ENCODE measurements at places on chromosomes 16 and 17.

GRCh38 chr17:35286120-35286781, 43.4 kb downstream of the SLFN5 start:
- DNase-seq: no peak

DNA sequence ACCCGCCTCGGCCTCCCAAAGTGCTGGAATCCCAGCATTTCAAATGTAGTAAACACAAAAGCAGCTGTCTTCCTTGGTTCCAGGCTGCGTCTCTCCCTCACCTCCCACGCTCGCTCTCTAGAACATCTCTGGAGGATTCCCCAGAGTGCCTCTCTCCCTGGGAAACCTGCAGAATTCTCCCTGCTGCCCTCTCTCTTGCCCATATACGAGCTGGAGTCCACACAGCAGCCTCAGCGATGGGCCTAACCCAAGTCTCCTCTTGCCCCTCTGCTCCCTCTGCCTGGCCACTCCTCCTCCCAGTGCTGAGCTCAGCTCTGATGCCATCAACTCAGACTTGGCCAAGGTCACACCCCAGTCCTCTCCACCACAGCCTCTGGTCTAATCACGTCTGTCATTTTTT, 10.6 kb downstream of the GPRC5B start:
- DNase-seq: no peak

DNA sequence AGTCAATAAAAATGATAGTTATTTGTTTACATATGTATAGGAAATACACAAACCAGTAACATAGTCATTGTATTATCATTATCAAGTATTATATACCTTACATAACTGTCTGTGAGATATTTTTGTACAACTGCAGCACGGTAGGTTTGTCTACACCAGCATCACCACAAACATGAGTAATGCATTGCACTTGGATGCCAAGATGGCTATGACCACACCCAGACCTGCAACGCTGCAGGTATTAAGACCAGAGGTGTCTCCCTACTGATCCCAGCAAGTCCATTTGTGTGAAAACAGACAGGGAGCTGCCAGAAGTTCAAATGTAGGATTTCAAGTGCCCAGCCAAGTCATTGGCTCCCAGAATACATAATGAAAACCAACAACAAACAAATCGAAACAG, 34.2 kb upstream of the NOS2 start:
- DNase-seq: no peak

DNA sequence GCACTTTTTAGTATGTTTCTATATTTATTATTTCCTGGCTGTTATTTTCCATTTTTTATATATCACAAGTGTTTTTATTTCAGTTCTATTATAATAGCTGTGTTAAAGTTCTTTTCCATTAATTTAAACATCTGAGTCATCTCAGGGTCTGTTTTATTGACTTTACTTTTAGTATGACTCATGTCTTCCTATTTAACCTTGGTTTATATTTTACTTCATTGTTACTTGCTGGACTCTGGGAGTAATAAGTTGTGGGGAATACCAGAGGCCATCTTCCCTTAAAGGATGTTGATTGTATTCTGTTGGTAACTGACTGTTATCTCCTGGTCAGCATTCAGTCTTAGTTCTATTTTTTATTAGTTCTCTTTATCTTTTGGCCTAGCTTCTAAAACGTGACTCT, 1508.2 kb downstream of the CDH11 start:
- DNase-seq: no peak

- DNase-seq: no peak
Measured at GRCh38 chr17:67555855-67556254, 161.9 kb upstream of the NOL11 start.

- no peak for DNase-seq
Measured at GRCh38 chr17:82963104-82963950, 116.1 kb upstream of the METRNL start.

GRCh38 chr17:48429156-48429555, 858 bp downstream of the SKAP1 start:
- no peak for DNase-seq

GRCh38 chr16:56424791-56425438, 430 bp downstream of the AMFR start:
- DNase-seq: peak; percentile 7

DNA sequence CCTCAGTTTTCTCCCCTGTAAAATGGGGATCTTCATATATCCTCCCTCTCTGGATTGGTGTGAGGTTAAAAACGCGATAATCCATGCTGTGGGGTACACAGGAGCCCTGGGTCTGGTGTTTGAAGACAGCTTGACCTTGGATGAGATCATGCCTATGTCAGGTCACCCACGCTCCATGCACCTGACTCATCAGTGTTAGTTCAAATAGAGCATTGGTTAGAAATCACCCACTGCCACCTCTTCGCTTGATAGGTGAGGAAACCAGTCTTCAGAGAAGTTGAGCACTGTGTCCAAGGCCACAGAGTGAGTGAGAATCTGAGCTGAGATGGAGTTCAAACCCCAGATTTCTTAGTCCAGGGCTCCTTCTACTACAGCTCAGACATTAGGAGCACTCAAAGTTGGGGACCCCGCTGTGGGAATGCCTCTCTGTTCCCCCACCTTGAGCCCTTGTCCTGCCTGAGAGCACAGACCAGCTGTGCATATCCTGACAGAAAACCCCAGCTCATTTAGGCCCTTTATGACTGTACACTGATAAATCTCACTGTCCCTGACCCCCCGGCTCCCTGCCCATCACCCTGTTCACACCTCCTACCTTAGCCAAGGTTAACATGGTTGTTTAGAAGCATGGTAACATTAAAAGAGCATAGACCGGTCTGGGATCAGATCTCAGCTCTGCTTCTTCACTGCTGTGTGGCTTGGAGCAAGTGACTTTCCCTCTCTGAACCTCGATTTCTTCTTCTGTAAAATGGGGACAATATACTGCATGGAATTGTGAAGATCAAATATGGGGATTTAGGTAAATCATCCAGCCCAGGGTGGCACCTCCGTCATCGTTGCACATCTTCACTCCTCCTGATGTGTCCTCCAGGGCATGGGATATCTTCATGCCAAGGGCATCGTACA, 22.4 kb upstream of the LGALS9 start:
- no peak for DNase-seq

- no peak for DNase-seq
Measured at GRCh38 chr16:50741225-50741780, 583 bp upstream of the CYLD start.

DNA sequence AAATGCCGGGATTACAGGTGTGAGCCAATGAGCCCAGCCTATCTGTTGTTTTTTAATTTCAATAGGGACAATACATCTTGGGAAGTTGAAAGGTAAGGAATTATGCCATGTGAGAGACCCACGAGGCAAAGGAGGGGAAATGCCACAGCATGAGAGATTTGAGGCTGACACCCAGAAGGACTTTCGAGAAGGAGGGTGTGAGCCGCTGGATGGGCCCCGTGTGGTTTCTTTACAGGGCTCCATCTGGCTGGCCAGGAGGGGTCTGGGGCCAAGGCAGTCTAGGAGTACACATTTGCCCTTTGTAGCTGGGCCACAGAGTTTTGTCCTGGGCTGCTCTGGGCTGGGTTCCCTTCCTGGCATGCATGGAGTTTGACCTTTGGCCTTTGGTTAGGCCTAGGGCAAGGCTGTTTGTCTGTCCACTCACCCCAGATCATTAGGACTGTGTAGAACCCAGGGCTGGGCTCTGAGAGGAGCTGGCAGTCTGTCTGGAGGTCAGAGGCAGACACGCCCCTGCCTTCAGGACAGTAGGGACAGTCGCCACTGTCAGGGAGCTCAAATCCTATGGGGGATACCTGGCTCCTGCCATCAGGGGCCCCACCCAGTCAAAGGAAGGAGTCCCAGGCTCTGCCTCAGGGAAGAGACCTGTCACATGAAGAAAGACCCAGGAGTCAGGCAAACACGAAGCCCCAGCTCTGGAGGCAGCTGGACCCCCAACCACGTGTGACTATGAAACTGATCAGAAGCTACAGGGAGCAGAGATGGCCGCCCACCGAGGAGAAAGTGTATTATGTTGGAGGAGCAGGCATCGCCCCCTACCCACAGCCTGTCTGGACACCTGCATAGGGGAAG, 24.2 kb upstream of the NXPH3 start:
- DNase-seq: no peak

- DNase-seq: peak; percentile 74
Measured at GRCh38 chr17:48618256-48618896, 3.3 kb upstream of the HOXB8 start.

DNA sequence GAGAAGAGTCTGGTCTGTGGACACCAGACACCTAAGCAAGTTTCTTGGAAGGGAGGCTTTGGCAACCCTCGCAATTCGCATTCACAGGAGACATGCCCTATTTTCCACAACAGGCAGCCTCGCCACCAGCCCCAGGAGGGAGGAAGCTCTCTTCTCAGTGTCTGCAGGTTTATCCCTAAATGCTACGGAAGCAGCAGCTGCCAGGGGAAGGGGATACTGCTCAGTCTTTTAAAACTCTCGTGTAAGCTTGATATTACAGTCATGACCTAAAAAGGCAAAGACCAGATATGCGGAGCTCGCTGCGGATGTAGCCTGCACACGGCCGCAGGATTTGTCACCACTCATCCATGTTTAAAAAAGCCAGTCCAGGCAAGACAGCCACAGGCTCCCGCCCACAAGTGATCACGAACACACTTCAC, 159.2 kb upstream of the RPH3AL start:
- DNase-seq: no peak

GRCh38 chr16:1028056-1028455, 44.5 kb upstream of the SSTR5 start:
- no peak for DNase-seq

Data from stimulated activated CD4-positive, alpha-beta T cell treated with anti-CD3 and anti-CD28 coated beads, Interleukin-1b, Interleukin-23, amount 100 ng/mL, for 24 hours (primary cell).